ENCODE measurements at places on chromosomes 1 and 21. TPM values are rescaled to one million over a fixed set of nuclear protein-coding genes. Genes with fewer than 3 reads are reported as not detected.

Gene GPR37L1
- not detected for total RNA-seq

DNA sequence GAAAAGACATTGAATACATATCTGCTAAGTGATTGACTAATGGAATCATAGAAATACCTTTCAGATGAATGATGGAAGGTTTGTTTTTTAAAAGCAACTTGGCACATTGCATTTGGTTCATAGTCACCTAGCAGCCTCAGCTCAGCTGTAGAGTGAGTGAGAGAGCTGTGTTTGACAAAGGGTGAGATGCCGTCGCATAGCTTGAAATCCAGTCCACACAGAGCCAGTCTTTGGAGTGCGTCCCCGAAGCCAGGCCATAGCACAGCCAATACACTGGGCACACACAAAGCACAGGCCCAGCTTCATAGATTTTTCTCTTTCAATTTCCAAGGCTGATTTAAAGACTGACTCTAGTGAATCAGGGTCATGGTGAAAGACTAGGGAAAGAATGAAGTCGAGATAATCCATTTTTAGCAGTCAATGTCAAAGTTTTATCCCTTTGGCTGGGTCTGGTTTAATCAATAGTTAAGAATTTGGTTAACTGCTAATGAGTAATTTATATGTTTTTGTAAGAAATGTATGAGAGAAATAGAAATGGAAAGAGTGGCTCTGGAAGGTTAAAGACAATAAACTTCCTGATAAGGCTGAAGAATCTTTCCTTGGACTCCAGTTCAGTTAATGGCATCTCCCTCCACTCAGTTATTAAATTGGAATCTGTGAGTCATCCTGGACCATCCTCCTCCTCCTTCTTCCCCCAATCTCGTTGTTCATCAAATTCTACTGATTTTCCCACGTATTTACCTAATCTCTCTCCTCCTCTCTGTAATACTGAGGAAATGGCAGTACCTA lies 101.2 kb upstream of the IRF2BP2 start:
- no peak overlapping the region for H3K27ac ChIP-seq
- H3K27me3 ChIP-seq, result no peaks in the 10 kb centered on the region
- DNase-seq, result no peak

Gene EFNA3
- 13.6 TPM for total RNA-seq

DNA sequence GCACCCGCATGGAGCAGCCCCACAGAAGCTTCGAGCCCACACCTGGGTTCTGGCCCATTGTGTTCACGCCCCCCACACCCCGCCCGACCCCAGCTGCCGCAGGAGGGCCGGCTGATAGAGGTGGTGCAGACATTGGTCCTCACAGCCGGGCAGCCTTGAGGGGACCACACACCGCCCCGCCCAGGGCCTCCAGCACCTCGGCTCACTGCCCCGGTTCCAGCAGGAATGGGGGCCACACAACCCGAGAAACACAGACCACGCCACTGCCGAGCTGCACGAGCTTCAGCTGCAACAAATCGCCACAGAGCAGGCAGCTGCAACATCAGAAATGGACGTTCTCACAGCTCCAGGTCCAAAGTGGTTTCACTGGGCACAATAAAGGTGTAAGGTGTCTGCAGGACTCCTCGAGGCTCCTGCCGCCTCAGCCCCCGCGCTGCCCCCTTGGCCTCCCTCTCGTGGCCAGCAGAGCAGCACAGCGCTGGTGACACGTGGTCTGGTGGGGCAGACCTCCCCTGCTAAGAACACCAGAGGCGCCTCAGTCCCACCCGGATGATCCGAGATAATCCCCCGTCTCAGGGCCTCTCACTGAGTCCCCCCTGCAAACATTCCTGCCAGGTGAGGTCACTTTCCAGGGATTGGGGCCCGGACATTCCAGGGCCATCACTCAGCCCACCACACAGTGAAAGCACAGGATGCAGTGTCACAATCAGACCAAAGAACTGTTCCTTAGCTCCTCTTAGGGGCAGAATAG lies 62.3 kb upstream of the ADARB1 start:
- H3K36me3 ChIP-seq, result no peaks in the 10 kb centered on the region
- peak; percentile 87 for DNase-seq
- H3K27me3 ChIP-seq, result no peaks in the 10 kb centered on the region
- peak overlapping the region; percentile 78 for H3K27ac ChIP-seq
- peaks cover 11% of the 10 kb centered on the region for H3K4me1 ChIP-seq

DNA sequence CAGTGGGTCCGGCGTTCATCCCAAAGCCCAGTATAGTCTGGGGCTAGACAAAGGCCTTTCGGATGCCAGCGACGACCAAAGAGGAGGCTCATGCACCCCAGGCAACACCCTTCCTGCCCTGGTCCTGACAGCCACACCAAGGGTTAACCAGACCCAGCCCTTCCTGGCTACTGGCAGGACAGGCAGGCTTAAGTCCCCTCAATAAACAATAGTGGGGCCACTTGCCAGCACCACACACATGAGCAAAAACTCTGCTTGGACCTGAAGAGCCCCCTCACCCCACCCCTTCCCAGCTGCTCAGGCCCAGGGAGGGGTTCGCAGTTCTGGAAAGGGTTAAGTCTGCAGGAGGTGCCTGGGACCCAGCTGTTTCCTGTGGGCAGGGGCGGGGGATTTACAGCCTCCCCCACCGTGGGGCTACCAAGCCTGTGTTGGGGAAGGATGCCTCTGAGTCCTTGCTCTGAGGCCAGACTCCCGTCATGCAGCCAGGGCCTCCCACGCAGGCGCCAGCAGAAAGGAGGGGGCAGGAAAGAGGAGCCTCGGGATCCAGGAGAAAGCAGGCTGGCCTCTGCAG lies 18.2 kb downstream of the PHLDA3 start:
- peak; percentile 51 for DNase-seq
- H3K27ac ChIP-seq, result no peak overlapping the region
- no peaks in the 10 kb centered on the region for H3K36me3 ChIP-seq
- H3K27me3 ChIP-seq, result no peaks in the 10 kb centered on the region
- H3K4me1 ChIP-seq, result peaks cover 36% of the 10 kb centered on the region

DNA sequence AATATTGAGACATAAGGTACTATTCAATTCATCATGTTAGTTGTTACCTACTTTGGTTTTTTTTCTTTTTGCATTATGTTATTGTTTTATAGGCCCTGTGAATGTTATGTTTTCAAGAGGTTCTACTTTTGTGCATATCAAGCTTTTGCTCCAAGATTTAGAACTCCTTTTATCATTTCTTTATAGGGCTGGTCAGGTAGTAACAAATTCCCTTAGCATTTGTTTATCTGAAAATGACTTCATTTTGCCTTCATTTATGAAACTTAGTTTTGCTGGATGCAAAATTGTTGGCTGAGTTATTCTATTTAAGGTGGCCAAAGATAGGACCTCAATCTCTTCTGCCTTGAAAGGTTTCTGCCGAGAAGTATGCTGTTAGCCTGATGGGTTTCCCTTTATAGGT lies 21.3 kb upstream of the MAB21L3 start:
- DNase-seq, result no peak
- no peak overlapping the region for H3K4me3 ChIP-seq
- H3K27ac ChIP-seq, result no peak overlapping the region
- no peaks in the 10 kb centered on the region for H3K4me1 ChIP-seq
- H3K27me3 ChIP-seq, result no peaks in the 10 kb centered on the region

DNA sequence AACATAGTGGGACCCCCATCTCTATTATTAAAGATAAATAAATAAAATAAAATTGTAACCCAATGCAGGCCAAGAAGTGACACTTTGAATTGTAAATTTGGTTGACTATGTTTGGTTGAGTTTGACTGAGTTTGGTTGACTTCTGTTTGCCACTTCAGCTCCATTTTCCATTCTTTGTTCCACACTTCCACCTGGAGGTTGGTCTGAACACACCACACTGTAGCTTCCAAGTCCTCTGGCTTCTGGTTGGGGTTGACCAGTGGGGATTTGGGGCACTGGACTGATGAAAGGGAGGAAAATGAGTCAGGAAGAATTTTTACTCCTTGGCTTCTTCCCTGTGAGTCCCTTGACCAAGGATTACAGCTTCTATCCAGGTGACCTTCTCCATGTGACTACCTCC lies 40.6 kb upstream of the DIPK1A start:
- no peaks in the 10 kb centered on the region for H3K27me3 ChIP-seq
- DNase-seq, result no peak
- peaks cover 13% of the 10 kb centered on the region for H3K4me1 ChIP-seq

Gene INSRR
- total RNA-seq, result not detected

Gene CD84
- total RNA-seq, result not detected

DNA sequence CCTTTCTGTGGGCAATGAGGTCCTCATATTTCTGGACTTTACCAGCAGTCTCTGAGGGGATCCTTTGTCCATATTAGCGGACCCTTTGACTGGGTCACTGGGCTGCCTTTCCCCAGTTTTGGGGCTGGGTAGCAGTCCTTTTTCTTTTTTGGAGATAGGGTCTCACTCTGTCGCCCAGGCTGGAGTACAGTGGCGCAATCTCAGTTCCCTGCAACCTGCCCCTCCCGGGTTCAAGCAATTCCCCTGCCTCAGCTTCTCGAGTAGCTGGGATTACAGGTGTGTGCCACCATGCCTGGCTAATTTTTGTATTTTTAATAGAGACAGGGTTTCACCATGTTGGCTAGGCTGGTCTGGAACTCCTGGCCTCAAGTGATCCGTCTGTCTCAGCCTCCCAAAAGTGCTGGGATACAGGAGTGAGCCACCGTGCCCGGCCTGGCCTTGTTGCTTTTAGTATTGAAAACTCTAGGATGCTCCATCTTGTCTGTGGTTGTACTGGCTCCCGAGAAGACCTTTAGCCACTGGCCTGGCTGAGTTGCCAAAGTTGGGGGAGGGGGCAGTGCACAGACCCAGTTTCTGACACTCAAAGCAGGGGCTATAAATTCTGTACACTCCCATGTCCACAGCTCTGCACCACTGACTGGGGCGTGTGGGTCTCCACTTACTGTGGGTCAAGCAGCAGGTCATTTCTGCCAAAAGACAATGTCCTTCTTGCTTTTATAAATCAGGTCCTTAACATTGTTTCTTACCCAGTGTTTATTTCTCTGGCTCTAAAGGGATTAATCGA lies 33.1 kb downstream of the MAN1C1 start:
- H3K27ac ChIP-seq, result no peak overlapping the region
- H3K27me3 ChIP-seq, result no peaks in the 10 kb centered on the region
- H3K36me3 ChIP-seq, result no peaks in the 10 kb centered on the region
- no peak for DNase-seq
- H3K4me3 ChIP-seq, result no peak overlapping the region

GRCh38 chr1:63888984-63889383 lies 115.2 kb downstream of the ROR1 start:
- no peaks in the 10 kb centered on the region for H3K27me3 ChIP-seq
- H3K4me1 ChIP-seq, result peaks cover 49% of the 10 kb centered on the region
- no peak overlapping the region for H3K27ac ChIP-seq
- DNase-seq, result no peak
- no peaks in the 10 kb centered on the region for H3K36me3 ChIP-seq

All from GM23338 (cell line).